Inflammatory macrophage (primary cell): ENCODE measurements at places on chromosomes 4 and X.

- DNase-seq = no peak
Measured at GRCh38 chr4:97500423-97500822, 642.9 kb downstream of the STPG2 start.

GRCh38 chr4:71665358-71665757 lies 118.5 kb downstream of the GC start:
- DNase-seq = no peak

GRCh38 chr4:22323691-22324090 lies 192.2 kb downstream of the ADGRA3 start:
- DNase-seq = no peak

DNA sequence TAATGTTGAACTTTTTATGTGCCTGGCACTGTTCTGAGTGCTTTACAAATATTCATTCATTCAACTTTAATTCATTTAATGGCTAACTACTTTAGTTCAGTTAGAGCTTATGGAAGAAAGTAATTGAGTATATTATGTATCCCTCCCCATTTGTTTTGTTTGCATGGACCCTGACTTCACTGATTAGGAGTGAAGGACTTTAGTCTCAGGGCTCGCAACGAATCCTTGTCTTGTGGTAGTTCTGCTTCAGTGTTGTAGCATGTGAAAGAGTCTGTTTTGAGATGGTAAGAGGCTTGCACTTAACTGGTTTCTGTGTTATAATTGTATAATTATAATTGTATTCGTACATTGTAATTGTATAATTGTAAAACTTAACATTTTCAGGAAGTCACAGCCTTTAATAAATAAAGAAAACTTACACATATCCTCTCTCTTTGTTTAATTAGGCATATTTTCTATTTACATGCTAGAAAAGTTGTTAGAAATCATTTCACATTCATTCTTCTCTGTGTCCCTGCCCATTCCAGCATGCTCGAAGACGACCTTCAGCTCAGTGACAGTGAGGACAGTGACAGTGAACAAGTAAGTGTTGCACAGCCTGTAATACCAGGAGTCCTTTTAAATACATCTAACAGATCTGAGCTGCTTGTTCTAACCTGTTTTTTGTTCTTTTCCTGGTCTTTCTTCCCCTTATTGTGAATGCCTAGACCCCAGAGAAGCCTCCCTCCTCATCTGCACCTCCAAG lies 115.1 kb downstream of the KLHL8 start:
- no peak for DNase-seq

DNA sequence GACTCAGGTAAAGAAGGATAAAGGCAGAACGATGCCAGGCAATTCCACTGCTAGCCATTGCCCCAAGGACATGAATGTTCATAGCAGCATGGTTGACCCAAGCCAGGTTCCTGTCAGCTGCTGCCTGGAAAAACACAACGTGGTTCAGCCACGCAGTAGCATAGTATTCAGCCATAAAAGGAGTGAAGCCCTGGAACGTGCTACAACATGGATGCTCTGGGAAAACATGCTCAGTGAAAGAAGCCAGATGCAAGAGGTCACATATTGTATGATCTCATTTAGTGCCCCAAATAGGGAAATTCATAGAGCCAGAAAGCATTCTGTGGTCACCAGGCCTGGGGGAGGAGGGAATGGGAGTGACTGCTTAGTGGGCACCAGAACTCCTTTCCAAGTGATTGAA lies 129.8 kb downstream of the GPR143 start:
- DNase-seq = no peak

DNA sequence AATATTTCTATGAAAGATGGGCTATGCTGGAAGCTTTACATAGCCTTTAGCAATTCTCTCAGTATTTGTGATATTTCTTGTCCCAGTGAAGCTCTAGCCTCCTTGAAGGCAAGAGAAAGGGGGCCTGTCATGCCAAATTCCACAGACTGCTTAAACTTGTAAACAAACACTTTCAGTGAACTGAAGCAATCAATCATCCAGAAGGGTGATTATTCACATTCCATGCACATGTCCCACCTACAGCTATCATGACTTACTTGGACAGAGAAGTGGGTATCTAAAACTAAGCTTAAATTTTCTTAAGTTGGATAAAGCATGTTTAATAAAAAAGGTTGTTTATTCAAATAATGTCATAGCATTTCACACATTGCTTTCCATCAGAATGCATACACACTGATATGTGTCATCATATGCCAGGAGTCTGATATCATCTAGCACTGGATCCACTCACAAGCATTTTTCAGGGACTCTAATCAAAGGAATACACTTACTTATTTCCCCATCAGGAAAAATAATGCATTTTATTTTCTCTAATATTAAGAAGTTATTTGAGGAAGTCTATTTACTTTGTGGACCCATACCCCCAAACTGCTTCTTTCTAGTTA lies 1.2 kb upstream of the FSTL5 start:
- no peak for DNase-seq

DNA sequence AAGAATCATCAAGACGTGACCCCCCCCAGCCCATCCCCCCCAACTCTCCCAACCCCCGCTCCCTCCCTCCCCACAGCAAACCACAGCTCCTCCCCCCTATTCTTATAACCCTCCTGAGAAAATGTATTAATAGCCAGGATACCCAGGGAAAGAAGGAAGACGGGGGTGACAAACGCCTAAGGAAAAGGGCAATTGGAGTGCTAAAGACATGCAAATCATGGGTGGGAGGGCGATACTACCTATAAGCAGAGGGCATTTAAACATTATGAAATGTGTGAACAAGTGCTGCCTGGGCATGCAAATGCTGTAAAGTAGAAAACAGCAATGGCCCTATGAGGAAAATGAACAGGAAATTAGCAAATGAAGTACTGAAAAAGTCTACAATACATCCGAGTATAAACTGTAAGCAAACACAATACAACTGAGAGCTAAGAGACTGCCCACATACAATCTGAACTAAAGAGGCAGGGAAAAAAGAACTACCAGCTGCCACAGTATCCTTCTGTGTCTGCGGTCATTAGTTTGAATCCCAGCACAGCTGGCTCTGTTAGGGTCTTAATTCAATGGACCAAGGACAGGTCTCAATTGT lies 2.4 kb downstream of the CXXC4 start:
- DNase-seq = no peak

- DNase-seq = no peak
Measured at GRCh38 chr4:55503169-55503568, 43.5 kb downstream of the CLOCK start.

GRCh38 chr4:8117278-8117682 lies 41.3 kb downstream of the ABLIM2 start:
- peak; percentile 52 for DNase-seq

DNA sequence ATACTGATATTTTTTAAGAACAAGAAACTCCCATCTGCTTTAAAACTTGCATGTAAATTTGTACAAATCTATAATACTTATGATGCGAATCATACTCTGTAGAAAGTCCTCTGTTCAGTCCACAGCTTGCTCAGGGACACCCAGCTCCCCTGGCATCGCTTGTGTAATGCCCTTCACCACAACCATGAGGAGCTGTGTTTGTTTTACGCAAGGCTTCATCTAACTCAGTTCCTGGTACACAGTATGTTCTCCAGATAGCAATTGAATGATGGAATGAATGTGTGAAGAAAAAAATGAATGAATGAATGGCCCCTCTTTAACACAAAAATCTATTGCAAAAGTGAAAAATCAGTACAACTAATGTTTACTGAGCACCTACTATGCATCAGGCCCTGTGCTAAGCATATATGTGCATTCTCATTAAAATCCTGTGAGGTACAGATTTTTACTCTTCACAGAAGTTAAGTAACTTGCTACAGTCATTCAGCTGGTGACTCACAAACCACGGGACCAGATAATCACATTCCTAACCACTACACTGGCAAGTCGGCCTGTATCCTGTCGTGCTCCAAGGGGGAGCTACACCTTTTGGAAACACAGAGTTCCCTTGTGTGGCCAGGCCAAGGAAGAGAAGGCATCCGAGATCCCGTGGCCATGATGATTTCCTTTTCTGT lies 58.7 kb upstream of the KDR start:
- DNase-seq = peak; percentile 17

GRCh38 chr4:90495936-90496335 lies 368.7 kb downstream of the CCSER1 start:
- no peak for DNase-seq

DNA sequence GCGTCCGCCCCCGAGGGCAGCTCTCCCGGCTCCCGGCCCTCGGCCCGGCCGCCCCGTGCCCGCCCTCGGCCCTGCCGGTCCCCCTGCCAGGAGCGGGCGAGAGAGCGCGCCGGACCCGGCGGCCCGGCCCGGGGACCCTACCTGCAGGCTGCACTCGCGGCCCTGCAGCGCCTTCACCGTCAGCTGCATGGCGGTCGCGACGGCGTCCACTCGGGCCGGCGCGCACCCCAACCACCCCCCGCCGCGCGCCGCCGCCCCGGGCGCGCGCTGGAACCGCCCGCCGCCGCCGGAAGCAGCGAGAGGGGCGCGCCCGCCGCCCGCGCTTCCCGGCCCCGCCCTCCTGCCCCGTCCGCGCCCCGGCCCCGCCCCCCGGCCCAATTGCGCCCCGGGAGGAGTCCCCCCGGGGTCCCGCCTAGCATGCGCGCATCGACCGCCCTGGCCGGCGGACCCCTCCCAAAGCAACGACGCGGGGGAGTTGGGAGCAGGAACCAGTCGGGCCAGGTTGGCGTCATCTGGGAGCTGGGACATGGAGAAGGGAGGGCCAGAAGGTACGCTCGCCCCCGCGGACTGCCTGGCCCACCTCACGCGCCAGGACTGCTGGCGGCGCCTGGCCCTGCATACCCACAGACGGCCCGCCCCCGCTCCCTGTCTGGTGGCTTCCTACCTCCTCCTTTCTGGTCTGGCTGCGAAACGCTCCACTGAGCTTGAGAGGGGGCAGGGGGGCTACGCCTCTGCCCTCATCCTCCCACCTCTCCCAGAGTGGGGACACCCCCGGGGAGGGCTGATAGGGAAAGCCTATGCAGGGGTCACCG lies at the start of gene UBL4A:
TSS of gene UBL4A (minus strand) at position 220 of the 812 bp plus-strand sequence. CDS start at position 189, 31 bp downstream.
- peak; percentile 16 for DNase-seq

- DNase-seq = no peak
Measured at GRCh38 chrX:77949840-77950239, 19.6 kb downstream of the PGAM4 start.

GRCh38 chr4:2795300-2795892 lies 2.5 kb downstream of the SH3BP2 start:
- no peak for DNase-seq

GRCh38 chrX:19810802-19811201 lies 76.6 kb downstream of the SH3KBP1 start:
- DNase-seq = peak; percentile 64

- no peak for DNase-seq
Measured at GRCh38 chrX:116596010-116596409, 133.2 kb upstream of the CT83 start.

DNA sequence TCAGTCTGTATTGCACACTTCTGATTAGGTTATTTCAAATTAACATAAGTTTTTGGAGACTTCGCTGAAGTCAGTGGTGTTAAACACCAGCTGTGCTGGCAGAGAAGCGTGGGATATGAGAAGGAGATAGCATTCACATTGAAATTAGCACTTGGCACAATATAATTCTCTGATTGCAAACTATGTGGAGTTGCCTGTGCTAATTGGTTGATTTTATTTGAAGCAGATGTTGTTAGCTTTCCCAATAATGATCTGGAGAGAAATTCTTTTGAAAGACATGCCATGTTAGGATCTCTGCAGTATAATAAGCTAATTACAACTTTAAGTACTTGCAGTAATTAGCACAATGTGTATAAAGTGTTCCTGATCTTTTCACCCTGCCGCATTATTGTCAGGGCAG lies 367.4 kb upstream of the ARX start:
- DNase-seq = no peak

- no peak for DNase-seq
Measured at GRCh38 chr4:25919676-25920075, 5.7 kb downstream of the SMIM20 start.

- DNase-seq = no peak
Measured at GRCh38 chr4:88158038-88158488, 376 bp downstream of the ABCG2 start.

DNA sequence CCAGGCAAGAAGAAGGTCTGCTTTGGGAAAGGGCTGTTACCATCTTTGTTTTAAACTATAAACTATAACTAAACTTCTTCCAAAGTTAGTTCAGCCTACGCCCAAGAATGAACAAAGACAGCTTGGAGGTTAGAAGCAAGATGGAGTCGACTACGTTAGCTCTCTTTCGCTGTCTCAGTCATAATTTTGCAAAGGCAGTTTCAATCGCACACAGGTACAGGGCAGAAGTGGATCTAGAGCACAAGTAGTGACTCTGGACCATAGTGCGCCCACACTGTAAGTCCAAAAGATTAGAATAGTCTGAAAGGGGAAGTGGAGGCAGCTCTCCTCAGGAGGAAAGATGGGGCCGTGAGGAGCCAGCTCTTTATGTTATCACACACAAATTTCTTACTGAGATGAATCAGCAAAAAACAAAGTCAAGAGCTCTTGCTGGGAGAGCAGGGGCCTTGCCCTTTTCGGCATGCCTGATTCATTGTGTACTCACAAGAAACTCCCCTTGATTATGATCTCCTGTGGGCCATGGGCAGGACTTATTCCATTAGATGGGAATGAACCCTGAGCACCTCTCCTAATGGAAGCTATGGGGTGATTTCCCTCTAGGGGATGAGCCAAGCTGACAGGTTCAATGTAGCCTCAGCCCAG lies 58.6 kb downstream of the FUNDC1 start:
- DNase-seq = no peak

GRCh38 chr4:185520119-185520518 lies 15.2 kb downstream of the PDLIM3 start:
- no peak for DNase-seq

GRCh38 chr4:24765376-24765988 lies 29.9 kb upstream of the SOD3 start:
- DNase-seq = no peak

DNA sequence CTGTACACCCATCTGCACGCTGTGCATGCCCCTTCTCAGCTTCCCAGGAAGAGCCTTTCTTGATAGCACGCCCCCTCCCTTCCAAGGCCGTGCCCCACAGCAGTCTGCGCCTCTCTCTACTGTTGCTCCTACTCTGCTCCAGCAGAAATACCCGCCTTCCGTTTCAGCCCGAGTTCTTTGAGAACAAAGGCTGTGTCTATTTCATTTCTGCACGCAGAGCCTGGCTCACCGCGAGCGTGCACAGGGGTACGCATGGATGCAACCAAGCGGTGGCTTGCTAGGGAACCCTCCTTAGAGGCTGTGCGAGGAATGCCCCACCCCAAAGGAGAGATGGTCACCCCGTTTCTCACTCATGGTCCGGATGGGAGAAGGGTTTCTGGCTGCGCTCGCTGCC lies 485 bp downstream of the AADAT start:
- DNase-seq = no peak

DNA sequence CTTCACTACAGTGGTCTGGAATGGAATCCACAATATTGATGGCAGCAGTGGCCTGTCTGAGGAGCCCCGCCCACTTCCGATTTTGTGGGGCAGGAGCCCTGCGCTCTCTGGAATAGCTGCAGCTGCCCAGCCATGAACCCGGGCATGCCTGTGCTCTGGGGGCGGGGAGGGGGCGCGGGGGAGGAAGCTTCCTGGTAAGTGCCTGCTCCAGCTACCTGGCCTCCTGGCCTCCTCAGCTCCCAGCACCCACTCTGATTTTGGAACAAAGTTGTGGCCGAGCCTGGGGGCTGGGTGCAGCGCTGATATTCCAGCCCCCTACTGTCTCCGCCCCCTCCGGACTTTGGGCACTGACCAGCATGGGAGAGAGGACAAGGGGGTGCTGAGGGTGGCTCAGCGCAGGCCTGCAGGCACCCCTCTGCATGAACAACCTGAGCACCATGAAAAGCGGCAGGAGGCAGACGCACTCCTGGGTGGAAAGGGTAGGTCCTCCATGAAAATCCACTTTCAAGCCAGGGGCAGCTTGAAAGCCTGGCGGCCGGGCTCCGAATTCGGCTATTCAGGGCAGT lies 972.7 kb upstream of the AGA start:
- no peak for DNase-seq

GRCh38 chrX:153321381-153322124 lies at the start of gene PNMA6F:
Gene PNMA6F (minus strand): TSS chrX:153321767. CDS start chrX:153320674, 1,093 bp downstream.
- DNase-seq = no peak
